Muscle of back (tissue), 13 donors: ENCODE measurements at places on chromosomes 12 and 14. TPM values are rescaled to one million over a fixed set of nuclear protein-coding genes. Genes with fewer than 3 reads are reported as not detected.
A peak's percentile ranks its signal among the peaks of the same experiment; 100 is the strongest.

- peak; percentile 16 for DNase-seq
These were observed 210.4 kb upstream of the KRR1 start for GRCh38 chr12:75721796-75722195.

Gene PPFIA2
- polyA plus RNA-seq, result 3.0 TPM

Gene RNASE3
- polyA plus RNA-seq, result not detected

DNA sequence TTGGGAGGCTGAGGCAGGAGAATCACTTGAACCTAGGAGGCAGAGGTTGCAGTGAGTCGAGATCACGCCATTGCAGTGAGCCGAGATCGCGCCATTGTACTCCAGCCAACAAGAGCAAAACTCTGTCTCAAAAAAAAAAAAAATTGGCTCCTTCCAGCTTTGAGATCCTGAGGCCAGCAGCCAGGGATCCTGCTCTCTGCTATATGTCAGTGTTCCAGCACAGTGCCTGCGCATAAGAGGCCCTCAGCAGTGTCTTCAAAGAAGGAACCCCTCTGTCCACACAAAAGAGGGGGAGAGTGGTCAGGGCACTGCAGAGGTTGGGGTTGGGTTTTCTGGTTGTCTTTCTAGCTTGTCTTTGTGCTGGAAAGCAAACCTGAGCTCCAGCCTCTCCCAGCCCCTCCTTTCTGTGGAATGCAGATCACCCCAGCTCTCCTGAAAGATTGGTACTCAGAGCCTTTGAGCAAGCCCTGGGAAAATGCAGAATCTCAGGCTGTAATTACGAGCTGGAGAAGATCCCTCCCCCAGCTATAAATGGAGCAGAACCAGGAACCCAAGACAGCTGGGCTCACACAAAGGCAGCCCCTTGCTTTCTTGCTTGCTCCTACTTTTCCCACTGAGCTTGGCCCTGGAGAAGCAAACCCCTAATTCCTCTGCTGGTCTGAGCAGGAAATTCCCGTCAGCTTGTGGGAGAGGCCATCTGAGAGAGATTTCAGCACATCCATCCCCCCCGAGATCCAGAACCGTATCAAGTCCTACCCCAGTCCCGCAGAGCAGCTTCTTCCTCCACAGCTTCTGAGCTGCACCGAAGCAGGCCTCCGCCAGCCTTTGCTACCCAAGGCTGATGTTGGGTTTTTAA, 205.7 kb downstream of the ZFP36L1 start:
- no peak for DNase-seq

- no peak for DNase-seq
These were observed 10.6 kb downstream of the SIX4 start for GRCh38 chr14:60713513-60713912.

- peak; percentile 40 for DNase-seq
These were observed 3.1 kb upstream of the GYS2 start for GRCh38 chr12:21607701-21608100.

- DNase-seq, result peak; percentile 54
These were observed 75.5 kb upstream of the CAND1 start for GRCh38 chr12:67193704-67194103.
